ENCODE measurements at places on chromosomes 6 and 20. TPM values are rescaled to one million over a fixed set of nuclear protein-coding genes. Genes with fewer than 3 reads are reported as not detected.

Gene NRSN1
- 1.1 TPM for polyA plus RNA-seq

Gene HLA-DRB5
- polyA plus RNA-seq = 6.3 TPM

Gene SERPINB6
- 89.2 TPM for polyA plus RNA-seq

DNA sequence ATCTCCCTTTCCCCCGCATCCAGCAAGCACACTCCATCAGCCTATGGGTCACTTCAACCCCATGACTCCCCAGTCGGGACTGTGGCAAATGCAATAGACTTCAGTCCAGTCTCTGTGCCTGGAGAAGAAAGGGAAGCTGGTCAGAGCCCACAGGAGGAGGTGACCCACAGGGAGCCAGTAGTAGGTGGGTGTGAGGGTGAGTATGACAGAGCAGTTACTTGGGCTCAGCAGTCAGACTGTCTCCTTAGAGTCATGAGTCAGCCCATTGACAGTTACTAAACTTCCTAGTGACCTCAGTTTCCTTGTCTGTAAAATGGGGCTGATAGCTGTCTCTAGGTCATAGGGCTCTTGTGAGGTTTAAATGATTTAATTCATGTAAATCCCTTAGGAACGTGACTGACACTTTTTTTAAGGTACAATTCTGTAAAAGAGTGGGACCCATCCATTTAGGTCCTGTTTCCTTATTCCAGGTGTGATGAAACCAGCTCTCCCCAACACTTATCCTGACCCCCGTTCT, 33.9 kb upstream of the HLA-C start:
- no peak for DNase-seq

DNA sequence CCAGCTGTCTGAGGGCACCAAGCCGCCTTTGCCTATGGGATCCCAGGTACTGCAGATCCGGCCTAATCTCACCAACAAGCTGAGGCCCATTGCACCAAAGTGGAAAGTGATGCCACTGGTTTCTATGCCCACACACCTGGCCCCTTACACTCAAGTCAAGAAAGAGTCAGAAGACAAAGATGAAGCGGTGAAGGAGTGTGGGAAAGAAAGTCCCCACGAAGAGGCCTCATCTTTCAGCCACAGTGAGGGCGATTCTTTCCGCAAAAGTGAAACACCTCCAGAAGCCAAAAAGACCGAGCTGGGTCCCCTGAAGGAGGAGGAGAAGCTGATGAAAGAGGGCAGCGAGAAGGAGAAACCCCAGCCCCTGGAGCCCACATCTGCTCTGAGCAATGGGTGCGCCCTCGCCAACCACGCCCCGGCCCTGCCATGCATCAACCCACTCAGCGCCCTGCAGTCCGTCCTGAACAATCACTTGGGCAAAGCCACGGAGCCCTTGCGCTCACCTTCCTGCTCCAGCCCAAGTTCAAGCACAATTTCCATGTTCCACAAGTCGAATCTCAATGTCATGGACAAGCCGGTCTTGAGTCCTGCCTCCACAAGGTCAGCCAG, 283.0 kb downstream of the TSHZ2 start:
- DNase-seq = no peak

GRCh38 chr20:64036346-64037198, 590 bp downstream of the C20orf204 start:
- DNase-seq = no peak

- no peak for DNase-seq
Observed at GRCh38 chr6:80636689-80637088, 530.2 kb downstream of the BCKDHB start.

- no peak for DNase-seq
Observed at GRCh38 chr6:139567095-139567494, 192.6 kb upstream of the CITED2 start.

GRCh38 chr6:125792680-125793079, 1.9 kb downstream of the NCOA7 start:
- DNase-seq = no peak

DNA sequence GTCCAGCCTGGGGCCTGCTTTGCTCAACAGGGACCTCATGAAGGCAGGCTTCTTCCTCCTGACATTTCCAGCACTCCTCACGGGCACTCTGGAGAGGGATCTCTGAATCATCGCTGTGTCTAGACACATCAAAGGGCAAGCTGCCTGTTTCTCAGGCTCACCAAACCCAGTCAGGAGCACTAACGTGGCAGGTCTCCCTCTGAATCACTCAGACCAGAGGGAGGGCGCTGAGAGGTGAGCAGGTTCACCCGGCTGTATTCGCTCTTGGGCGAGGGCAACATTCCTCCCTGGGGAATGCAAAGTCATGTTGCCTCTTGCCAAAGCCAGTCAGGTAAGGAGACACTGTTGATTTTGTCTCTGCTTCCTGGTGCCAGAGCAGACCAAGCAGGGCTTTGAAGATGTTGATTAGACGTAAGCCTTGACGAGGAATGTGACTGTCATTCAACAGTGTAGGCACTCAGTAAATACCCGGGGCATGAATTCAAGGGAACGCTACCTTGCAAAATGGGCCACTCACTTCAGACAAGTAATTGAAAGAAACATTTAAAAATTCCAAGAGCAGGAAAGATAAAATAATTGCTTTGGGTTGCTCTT, 50.1 kb downstream of the CYP24A1 start:
- peak; percentile 28 for DNase-seq

Data from left kidney (tissue), 8 donors.